Activated T-cell treated with anti-CD3 and anti-CD28 coated beads, Interleukin-2, amount 50 U/mL, for 4 hours (primary cell): ENCODE measurements at places on chromosomes 2 and 18. TPM values are rescaled to one million over a fixed set of nuclear protein-coding genes. Genes with fewer than 3 reads are reported as not detected.

The GALNT5 gene
- total RNA-seq: 0.05 TPM

The ANO7 gene
- 0.63 TPM for total RNA-seq

The RASGRP3 gene
- 2.8 TPM for total RNA-seq

The IL1RN gene
- total RNA-seq: 1.8 TPM

The HOXD12 gene
- not detected for total RNA-seq

The TYW5 gene
- 9.8 TPM for total RNA-seq

The SCN9A gene
- 0.13 TPM for total RNA-seq

The PDE1A gene
- not detected for total RNA-seq

The RNF152 gene
- 1.2 TPM for total RNA-seq

The MC4R gene
- total RNA-seq: not detected

The SERPINB11 gene
- total RNA-seq: not detected

The ERLEC1 gene
- total RNA-seq: 18.7 TPM

The TMEM163 gene
- 0.13 TPM for total RNA-seq

The CKAP2L gene
- total RNA-seq: 3.2 TPM

The SPP2 gene
- total RNA-seq: not detected

The CYTIP gene
- 183 TPM for total RNA-seq

The LOXHD1 gene
- total RNA-seq: not detected

The EFHD1 gene
- 0.69 TPM for total RNA-seq

The BMP10 gene
- not detected for total RNA-seq

The MAB21L4 gene
- total RNA-seq: not detected

The PFN4 gene
- not detected for total RNA-seq

The TMEM200C gene
- total RNA-seq: not detected

The CHRND gene
- not detected for total RNA-seq

The RBM44 gene
- 0.69 TPM for total RNA-seq

The CNNM4 gene
- 6.4 TPM for total RNA-seq

The ZNF513 gene
- 8.4 TPM for total RNA-seq

The LIPG gene
- total RNA-seq: 0.15 TPM

The KCNG2 gene
- total RNA-seq: not detected

The NAT8 gene
- not detected for total RNA-seq

The CTLA4 gene
- total RNA-seq: 221 TPM

The SERPINB3 gene
- not detected for total RNA-seq

The MARS2 gene
- total RNA-seq: 36.9 TPM

The SIX3 gene
- not detected for total RNA-seq

The OTX1 gene
- total RNA-seq: not detected

The ZSCAN30 gene
- 8.5 TPM for total RNA-seq

The CCDC141 gene
- total RNA-seq: 0.58 TPM

The VWA3B gene
- total RNA-seq: not detected

The AMER3 gene
- not detected for total RNA-seq
